ENCODE measurements at places on chromosomes 6 and 20. TPM values are rescaled to one million over a fixed set of nuclear protein-coding genes. Genes with fewer than 3 reads are reported as not detected.

Gene NFKBIL1
- 27.2 TPM for total RNA-seq

Gene C20orf204
- total RNA-seq: 2.8 TPM

Gene OLIG3
- not detected for total RNA-seq

Gene RTN4IP1
- 4.1 TPM for total RNA-seq

Gene HCRTR2
- total RNA-seq: not detected

Gene GDAP1L1
- total RNA-seq: not detected

Data from bladder microvascular endothelial cell (primary cell).